Left renal pelvis (tissue), 4 donors: ENCODE measurements at places on chromosomes 2 and 18. TPM values are rescaled to one million over a fixed set of nuclear protein-coding genes. Genes with fewer than 3 reads are reported as not detected.
A peak's percentile ranks its signal among the peaks of the same experiment; 100 is the strongest.

TNS1 gene
- 69.6 TPM for polyA plus RNA-seq

GRCh38 chr18:54860941-54861340, 32.7 kb downstream of the RAB27B start:
- no peak for DNase-seq

GRCh38 chr2:233404222-233404621, 49.9 kb downstream of the DGKD start:
- no peak for DNase-seq

TLX2 gene
- polyA plus RNA-seq, result not detected

DNA sequence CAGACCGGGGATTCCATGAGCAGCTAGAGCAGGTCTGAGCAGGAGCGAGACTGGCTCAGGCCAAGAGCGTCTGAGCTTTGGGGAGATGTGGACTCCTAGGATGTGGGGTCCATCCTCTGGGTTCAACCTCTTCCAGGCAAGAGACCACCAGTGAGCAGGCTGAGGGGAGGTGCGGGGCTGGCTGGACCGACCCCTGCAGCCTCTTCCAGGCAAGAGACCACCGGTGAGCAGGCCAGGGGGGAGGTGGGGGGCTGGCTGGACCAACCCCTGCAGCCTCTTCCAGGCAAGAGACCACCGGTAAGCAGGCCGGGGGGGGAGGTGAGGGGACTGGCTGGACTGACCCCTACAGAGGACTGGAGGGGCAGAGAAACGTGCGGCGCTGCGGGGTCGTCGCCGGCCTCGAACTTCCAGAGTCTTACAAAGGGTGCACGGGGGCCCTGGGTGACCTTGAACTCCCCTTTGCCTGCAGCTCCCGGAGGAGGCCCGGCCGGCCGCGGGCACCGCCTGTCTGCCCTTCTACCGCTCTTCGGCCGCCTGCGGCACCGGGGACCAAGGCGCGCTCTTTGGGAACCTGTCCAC, 63.4 kb downstream of the TPO start:
- no peak for DNase-seq

DNA sequence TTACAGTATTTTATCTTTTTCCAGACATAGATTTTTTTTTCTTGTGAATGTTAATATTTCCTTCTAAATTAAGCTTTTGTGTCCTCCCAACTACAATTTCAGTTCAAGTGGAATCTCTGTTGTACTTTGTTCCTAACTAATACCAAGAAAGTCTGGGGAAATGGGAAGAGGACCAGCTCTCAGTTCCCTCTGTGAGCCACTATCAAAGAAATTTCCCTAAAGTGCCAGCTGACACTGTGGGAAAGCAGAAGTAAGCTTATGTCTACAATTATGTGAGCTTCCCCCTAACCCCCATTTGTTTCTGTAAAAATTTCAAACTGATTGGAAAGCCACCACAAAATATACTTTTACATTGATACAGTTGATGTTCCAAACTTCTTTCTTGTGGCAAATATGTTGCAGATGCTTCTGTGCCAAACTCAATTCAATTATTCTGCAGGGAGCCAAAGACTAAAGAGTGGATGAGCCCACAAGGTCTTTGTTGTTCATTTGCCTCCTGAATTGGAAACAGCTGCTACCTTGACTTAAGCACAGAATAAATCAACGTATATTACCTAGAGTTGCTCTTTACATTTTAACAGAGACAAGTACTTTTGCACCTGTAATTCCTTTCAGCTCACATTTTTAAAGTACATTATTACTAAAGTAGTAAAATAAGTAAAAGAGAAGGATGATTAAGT, 306.6 kb downstream of the PTH2R start:
- no peak for DNase-seq

DNA sequence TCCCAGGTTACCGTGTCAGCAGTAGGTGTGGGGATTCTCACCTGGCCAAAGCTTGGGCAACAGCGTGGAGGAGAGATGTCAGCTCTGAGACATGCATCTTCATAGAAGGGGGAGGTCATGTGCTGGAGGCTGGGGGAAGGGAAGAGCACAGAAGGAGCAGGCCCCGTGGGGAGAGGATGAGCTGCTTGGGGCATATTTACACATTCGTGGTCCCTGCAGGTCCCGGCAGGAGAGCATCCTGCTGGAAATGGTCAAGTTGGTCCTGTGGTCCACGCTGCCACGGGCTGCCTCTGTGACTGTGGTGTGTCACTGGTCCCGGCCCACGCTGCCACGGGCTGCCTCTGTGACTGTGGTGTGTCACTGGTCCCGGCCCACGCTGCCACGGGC, 195.1 kb upstream of the TWIST2 start:
- DNase-seq, result no peak

GRCh38 chr2:137221797-137222492, 456.6 kb downstream of the THSD7B start:
- DNase-seq, result no peak

KIAA2012 gene
- 0.14 TPM for polyA plus RNA-seq

DNA sequence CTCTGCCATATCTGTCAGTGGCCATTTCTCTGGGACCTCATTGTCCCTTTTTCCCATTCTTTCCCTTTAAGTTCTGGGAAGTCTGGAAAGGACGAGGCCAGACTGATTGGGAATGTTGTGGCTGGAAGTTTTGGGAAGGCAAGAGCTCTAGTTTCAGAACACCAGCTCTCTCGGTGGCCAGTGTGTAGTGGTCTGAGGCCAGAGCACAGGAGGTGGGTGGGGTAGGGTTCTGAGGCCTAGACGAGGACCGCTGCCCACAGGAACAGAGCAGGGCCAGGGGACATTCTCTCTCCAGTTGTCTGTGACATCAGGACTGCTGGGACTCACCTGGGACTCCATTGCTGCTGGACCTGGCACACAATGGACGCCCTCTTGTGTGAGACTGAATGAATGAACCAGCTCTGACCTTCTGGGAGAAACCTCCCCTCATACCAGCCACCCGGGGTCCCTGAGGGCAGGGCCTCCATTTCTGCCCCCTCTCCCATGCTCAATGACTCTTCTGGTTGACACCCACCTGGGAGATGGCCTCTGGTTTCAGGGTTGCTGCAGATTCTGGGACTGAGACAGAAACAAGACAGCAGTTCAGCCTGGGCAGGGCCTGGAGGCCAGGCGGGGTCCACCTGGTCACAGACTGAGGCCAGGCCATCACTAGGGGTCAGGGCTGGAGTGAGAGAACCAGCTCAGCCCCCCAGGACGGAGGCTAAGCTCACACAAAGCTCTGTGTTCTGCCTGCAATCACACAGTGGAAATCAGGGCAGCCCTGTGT, 8.4 kb upstream of the NPPC start:
- DNase-seq, result no peak

DPP4 gene
- 106 TPM for polyA plus RNA-seq

DNA sequence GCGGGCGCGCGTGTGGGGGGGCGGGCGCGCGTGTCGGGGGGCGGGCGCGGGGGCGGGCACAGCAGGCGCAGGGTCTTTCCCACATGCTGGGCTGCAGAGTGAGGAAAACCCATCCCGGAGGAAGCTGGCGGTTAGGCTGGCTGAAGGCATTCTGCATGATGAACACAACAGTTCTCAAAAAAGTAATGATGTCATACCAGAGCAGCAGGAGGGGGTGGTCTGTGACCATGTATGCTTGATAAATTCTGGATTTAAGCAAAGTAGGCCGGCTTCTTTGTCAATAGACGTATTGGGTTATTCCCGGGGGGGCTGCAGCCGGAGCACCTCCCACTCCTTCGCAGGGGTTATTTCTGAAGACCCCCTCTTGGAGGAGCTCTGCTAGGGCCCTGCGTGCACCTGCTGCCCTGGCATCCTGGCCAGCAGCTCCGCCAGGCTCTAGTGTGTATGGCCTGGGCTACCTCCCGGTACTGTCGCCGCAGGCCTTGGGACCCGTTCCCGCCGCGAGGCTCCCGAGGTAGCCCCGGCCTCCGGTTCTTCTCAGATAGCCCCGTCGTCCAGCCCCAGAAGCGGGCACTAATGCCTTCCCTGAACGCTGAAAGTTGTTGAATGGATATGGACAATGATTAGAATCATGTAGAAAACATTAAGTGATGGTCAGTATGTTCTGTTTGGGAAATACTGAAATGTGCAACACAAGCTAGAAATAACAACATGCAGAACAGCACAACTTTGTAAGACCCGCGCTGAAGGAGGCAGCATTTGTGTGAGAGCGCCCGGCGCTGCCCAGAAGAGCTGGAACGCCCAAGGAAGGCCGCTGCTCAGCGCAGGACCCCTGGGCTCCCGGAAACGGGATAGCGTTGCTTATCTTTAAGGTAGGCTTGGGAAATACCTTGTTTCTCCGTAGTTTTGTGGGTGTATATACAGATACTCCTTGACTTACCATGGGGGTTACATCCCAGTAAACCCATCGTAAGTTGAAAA, 101.4 kb upstream of the RAB6C start:
- peak; percentile 50 for DNase-seq

- no peak for DNase-seq
Measured at GRCh38 chr2:20164061-20164733, 60.7 kb downstream of the SDC1 start.

IL36A gene
- not detected for polyA plus RNA-seq

GRCh38 chr2:151029406-151030157, 232.1 kb downstream of the RBM43 start:
- no peak for DNase-seq

- no peak for DNase-seq
Measured at GRCh38 chr18:8686611-8687010, 18.7 kb upstream of the MTCL1 start.

DNA sequence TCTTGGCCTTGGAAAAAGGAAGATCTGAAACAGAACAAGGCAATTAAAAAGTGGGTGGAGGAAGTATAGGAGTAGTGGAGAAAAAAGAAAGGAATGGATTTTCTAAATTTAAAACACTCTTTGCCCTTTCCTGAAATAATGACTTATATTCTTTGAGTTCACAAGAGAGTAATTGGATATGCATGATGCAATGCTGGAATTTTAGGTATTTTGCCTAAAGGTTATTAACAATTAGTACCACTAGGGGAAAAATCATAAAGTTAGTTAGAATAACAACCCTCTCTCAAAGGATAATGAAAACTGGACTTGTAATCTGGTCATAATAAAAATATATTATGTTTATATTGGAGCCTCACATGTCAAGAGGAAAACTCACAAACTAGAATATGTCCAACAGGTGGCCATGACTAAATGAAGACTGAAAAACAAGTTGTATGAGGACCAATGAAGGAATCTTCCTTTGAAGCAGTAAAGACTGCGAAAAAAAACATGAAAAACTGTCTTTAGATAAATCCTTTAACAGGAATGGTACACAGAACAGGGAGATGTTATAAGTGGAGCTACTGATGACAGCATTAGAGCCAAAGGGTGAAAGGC, 281.8 kb downstream of the NCKAP5 start:
- DNase-seq, result no peak

DNA sequence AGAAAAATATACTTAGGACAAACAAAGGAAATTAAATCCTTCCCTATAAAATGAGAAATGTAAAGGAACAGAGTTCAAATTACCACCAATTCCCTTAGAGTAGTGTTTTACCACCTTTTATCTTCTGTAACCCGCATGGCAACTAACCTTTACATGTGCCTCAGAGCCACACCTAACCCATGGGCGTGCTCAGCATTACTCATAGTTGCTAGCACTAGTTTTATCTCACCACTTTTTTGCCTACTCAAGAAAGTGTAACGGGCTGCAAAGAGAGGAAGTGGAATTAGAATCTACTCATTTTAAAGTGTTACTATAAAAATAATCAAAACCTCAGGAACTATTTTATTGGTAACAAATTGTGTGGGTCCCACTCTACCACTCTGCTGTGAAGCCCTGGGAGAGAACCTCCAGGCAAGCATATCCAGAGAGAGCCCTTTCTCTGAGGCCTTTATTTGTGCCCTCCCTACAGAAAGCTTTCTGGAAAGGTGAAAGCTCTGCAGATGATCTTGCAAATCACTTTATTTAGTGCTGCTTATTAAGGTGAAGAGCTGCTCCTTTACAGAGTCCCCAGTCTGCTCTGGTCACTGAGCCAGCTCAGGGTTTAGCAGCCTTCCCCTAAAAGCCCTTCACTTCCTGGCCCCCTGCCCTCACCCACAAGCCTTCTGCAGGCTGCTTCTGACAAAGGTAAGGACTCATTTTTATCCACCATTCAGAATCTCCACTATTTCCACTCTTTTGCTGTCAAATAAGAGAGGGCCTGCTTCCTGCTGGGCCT, 98.8 kb downstream of the TRABD2A start:
- DNase-seq, result no peak

DNA sequence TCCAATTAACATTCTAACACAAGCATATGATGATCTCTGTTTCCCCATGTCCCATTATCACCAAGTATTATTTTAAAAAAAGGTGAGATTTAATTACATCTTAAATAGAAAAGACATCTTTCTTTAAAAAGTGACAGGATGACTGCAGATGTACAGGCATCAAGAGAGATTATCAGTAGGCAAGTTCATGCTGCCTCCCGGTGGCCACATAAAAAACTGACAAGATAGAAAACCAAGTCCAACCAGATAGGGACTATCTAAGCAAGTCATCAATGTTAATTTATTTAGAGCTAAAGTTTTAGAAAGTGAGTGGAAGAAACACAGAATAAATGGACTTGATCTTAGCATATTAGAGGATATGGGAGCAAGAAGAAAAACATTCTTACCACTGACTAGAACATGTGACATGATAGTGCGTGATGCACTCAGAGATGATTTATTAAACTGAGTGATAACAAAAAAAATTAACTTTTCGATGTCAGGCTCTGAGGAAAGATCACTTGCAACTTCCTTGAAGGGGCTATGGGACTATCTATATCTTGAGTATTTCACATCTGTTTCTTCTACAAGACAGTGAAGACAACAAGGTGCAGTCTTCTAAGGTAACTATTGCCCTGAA, 5.4 kb upstream of the TDRD15 start:
- DNase-seq, result no peak

CD28 gene
- 2.1 TPM for polyA plus RNA-seq

GRCh38 chr2:53753041-53753440, 14.6 kb upstream of the CHAC2 start:
- no peak for DNase-seq

DNA sequence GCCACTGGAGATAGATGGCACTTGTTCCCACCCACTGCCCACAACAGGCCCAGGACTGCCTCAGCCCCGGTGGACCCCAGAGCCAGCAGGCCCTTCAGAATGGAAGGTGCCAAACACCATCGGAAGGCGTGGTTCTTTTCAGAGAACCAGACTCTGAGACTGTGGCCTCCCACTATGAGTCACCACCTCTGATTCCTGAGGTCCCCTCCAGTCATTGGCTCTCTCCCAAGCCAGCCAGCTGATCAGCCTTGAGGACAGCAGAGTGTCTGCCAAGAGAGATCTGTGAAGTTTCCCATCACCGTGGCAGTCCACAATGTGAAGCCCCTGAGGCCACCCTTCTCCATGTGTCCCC, 10.4 kb upstream of the MAP3K2 start:
- DNase-seq, result no peak

DNA sequence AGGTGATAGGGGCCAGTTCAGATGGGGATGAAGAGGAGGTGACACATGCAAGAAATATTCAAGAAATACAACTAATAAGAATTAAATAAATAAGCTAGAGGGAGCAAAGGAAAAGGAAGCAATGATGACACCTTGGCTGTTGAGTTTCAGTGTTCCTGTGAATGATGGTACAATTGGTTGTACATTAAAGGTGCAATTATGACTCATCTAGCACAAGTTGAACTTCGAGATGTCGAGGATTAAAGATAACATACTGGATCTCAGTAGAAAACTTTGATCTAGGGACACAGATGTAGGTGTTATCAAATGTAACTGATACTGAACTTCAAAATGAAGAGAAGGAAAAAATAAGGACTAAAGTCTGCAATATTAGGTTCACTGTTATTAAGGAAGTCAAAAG, 760.6 kb upstream of the CHAC2 start:
- no peak for DNase-seq

MC5R gene
- polyA plus RNA-seq, result 0.47 TPM

TMEM200C gene
- 2.0 TPM for polyA plus RNA-seq

GRCh38 chr2:226683196-226683595, 116.4 kb downstream of the IRS1 start:
- DNase-seq, result no peak

TEX44 gene
- not detected for polyA plus RNA-seq
